Neural crest cell (in vitro differentiated cells): ENCODE measurements at places on chromosomes 12 and 14.

GRCh38 chr14:24298892-24299254 lies 707 bp downstream of the DHRS1 start:
- DNase-seq, result no peak

DNA sequence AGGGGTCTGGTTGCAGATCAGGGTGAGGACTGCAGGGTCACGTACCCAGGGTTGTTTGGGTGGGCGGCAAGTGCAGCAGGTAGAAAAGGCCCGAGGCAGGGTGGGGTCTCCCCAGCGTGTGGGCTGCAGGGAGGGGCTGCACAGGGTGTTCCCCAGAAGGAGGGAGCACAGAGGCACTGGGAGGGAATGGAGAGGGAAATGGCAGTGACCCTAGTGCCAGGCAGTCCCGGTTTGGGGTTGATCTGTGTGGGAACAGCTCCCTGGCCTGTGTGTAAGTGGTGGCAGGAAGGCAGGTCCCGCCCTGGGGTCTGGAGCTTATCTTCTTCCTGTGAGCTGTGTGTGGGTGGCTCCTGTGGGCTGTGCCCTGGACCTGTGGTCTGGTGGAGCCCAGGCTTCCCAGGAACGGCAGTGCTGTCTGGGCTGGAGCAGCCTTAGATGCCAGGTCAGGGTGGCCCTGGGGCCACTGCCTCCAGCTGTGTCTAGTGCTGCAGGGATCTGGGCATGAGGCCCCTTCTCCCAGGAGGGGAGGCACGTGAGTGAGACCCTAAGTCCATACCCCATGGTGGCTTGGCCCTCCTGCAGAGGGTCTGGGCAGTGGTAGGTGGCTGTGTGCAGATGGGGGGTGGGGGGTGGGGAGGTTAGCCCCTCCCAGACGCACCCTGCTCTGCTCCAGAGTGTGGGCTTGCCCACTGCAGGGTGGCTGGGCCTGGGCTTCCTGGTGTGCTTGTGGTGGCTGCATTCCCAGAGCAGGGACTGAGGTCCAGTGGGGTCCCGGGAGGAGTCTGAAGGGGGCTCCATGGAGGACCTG lies 363.5 kb downstream of the TMEM121 start:
- DNase-seq, result no peak

- DNase-seq, result no peak
These were observed 2.9 kb upstream of the HOXC12 start for GRCh38 chr12:53951577-53952334.

GRCh38 chr12:22396253-22396652 lies 61.7 kb upstream of the ST8SIA1 start:
- DNase-seq, result no peak

- no peak for DNase-seq
These were observed 47.8 kb upstream of the CEP83 start for GRCh38 chr12:94507455-94507854.

DNA sequence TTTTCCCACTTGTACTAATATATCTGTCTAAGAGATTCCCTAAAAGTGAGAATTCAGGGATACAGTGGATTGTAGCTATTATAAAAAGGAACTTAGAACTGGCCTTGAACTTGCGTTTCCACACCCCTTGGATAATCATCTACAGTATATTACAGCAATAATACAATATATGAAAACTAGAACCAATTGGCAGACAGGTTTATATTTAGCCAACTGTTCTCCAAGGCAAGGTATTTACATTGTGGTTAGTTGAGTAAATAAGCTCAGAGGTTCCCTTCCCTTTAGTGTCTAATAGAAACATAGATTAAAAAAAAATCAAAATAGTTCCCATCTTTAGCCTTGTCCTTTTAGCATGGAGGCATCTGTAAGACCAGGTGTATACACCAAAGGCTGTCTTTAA lies 42.1 kb downstream of the LIMA1 start:
- DNase-seq, result no peak

DNA sequence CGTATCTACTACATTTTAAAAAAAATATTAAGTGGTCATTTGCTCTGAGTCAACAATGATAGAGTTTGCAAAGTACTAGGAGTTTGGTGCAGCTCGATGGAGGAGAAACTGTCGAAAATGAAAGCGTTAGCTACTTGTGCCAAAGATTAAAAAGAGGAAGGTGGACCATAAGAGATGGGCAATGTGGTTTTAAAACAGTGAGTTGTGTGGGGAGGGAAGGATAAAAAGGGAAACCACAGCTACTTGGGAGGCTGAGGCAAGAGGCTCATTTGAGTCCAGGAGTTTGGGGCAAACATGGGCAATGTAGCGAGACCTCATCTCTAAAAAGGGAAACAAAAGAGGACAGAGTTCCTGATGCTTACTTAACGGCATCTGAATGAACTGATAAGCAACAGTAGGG lies 18.2 kb upstream of the STRAP start:
- no peak for DNase-seq

DNA sequence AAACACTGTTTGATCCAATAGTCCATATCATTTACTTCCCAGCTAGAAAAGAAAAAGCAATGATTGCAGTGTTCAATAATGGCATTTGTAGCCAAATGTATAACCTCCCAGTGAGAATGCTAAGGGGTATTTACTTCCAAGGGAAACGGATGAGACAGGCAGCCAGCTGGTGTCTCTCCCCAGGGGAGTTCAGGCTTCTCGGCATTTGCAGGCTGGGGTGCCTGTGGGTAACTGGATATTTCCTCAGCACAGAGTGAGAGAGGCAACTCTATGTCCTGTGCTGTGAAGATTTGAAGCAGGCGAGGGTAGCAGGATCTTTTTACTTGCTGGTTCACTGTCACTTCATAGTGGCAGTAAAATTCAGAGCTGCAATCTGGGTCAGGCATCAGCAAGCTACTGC lies 1455.6 kb upstream of the TMEM132C start:
- DNase-seq, result no peak

DNA sequence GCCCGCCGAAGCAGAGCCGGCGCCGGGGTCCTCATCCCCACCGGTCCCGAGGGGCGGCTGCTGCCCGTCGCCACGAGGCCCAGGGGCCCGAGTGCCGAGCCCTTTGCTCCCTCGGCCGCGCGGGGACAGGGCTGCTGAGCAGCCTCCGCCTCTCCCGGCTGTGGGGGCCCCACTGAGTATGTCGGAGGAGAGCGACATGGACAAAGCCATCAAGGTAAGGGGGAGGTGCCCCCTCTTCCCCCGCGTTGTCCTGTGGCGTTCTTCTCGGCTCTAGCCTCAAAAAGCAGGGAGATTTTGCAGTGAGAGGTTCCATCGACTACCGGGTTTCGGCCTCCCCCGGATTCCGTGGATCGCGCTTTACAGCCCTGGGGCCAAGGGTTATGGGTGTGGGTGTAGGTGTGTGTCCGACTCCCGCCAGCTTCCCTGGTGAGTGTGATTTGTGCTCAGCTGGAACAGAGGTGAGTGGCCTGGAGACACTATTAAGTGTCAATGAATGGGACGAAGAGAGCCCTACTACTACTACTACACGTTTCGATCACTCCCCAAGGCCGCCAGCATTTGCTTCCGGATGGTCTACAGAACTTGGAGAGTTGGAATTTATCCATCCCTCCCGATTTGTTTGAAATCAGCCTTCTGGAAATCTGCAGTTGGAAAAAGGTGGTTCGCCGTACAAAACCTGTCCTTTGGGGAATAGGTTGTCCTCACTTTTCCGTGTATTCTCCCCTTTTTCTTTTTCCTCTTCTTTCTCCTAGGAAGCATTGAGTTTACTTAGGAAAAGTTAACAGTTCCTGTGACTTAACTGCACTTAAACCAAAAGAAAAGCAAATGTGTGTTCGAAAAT lies 748 bp downstream of the MAPKAPK5 start:
- DNase-seq, result no peak

GRCh38 chr14:92135269-92135668 lies 13.5 kb downstream of the CPSF2 start:
- no peak for DNase-seq

GRCh38 chr12:21296751-21297406 lies 37.8 kb downstream of the SLCO1A2 start:
- DNase-seq, result peak; percentile 6

- DNase-seq, result no peak
These were observed 64.0 kb downstream of the NUMB start for GRCh38 chr14:73394317-73394716.

DNA sequence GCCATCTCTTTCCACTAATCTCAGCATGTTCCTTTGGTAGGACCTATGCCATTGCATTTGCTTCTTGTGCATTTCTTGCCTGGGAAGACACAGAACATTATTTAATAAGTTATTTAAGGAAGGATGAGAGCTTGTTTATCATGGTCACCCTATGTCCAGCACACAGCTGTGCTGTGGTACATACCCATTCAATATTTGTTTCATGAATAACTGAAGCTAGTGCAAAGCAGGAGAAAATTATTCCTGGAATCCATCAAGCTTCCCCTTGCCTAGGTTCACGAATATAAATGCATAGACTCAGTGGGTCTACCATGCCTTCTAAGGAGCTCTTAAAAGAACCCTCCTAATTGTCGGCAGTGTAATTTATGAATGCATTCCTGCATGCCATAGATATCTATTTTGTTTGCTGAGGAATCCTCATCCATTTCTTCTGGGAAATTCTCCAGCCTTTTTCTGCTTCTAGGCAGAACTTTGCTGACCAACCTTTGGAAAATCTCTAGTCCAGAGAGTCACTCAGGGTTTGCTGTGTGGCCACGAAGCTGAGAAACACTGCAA lies 599.8 kb upstream of the TMEM132C start:
- DNase-seq, result no peak

- no peak for DNase-seq
These were observed 150.3 kb downstream of the LRRK2 start for GRCh38 chr12:40375076-40375475.

- no peak for DNase-seq
These were observed 27.0 kb downstream of the GPR19 start for GRCh38 chr12:12669020-12669419.

GRCh38 chr12:10153271-10154144 lies 18.4 kb downstream of the OLR1 start:
- DNase-seq, result peak; percentile 66

DNA sequence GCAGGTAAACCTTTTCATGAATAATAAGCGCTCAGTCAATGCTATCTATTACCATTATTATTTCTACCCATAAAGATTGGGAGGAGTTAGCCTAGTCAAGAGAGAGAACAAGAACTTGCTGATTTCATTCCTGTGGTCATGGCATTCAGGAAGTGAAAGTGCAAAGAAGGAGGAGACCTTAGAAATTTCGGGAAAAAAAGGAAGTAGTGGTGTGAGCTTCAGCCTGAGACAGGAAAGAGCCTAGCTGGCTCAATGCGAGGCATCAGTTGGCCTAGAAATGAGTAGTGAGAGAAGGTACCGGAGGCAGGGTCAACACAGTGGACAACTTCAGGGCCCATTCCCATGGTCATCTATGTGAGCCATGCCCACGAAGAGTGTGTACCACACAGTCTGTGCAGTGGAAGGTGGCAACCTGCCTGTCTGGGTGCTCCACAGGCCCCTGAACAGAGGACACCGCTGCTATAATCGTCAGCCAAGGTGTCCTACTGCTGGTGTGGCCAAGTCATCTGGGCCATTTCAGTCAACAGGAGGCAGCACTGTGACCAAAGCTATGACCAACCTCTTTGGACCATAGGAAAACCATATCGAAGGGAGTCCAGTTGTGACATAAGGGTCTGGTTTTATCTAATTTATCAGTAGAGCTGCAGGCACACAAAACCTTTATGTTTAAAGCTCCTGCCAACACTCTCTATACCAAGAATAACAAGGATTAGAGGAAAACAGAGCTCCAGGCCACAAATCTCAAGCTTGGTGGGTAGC lies 16.2 kb upstream of the STON2 start:
- DNase-seq, result no peak

GRCh38 chr12:124524231-124524925 lies 43.0 kb downstream of the NCOR2 start:
- DNase-seq, result no peak

DNA sequence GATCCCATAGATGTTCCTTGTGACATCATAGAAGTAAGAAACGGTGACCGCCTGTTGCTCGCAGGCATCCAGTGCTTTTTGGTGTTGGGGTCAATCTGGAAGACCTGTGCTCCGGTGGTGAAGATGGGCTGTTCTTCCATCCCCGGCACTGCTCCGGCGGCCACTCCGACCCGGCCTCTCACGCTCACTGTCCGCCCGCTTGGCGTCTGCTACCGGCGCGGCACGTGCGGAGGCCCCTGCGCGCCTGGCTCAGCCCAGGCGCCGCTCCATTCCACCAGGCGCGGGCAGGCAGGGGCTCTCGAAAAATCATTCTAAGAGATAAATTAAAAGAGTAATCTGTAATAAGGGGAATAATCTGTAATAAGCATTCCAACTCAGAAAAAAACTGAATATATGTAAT lies 934.5 kb downstream of the TMEM121 start:
- DNase-seq, result no peak

- DNase-seq, result no peak
These were observed 9.4 kb upstream of the GPR132 start for GRCh38 chr14:105074601-105075053.

DNA sequence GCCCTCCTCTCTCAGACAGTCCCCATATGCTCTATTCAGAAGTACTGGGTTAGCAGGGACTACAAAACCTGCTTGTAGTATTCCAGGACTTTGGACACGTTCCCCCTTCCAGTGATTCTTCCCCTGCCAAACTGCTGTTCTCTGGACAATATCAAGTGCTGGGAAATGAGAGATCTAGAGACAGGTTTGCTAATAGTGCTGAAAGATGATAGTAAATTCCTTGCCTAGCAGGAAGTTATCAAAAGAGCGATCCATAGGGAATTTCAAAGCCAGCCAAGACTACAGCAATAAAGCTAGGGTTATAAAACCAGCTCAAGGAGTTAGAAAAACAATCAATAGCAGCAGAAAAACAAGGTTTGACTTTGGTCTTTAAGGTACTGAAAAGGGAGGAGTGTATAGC lies 15.2 kb downstream of the SLC7A8 start:
- no peak for DNase-seq

GRCh38 chr12:17652436-17652835 lies 437.6 kb downstream of the RERGL start:
- no peak for DNase-seq

DNA sequence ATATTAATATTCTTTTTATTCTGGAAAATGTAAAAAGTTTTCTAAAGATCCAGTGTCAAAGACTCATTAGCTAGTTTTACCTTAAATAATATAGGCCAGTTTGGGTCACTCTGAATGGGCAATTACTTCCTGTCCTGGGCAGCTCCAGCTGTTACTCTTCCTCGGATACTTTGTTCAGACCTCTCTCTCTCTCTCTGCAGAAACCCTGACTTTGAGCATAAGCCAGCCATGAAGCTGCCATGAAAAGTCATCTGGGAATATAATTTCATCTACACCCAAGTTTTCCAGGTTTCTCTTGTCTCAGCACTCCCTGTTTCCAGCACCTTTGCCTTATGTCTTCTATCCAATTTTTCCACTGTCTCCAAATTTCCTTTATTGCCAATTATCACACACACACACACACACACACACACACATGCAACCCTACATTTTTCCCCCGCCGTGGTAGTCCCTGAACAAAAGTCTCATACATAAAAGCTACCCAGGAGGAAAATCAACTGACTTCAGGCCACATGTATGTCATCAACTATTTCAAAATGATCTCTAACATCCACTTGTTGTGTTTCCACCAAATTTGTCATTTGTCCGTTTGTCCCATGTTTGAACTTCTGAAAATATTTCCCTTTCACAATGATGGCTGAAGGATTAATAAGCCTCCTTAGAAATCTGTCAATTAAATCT lies 318.1 kb downstream of the SSPN start:
- no peak for DNase-seq
